ENCODE measurements at places on chromosomes 4 and X.

- peak; percentile 4 for ATAC-seq
These were observed 583 bp downstream of the RASL11B start for GRCh38 chr4:52862639-52863161.

GRCh38 chrX:41665686-41666085, 23.1 kb upstream of the GPR34 start:
- ATAC-seq: no peak

GRCh38 chr4:71698141-71698540, 85.7 kb downstream of the GC start:
- ATAC-seq: no peak

GRCh38 chr4:7530932-7531639, 96.4 kb upstream of the PSAPL1 start:
- ATAC-seq: no peak

- ATAC-seq: no peak
These were observed 24.2 kb downstream of the GPRIN3 start for GRCh38 chr4:89283226-89284009.

Measured in SK-N-SH treated with all-trans-retinoic acid at 6 μM for 48 hours (cell line).